ENCODE measurements at places on chromosomes 11 and 22. TPM values are rescaled to one million over a fixed set of nuclear protein-coding genes. Genes with fewer than 3 reads are reported as not detected.

PRR33 gene
- total RNA-seq: not detected

SMTNL1 gene
- total RNA-seq: not detected

MMP1 gene
- not detected for total RNA-seq

OR4D5 gene
- total RNA-seq: not detected
